Right renal pelvis (tissue), 4 donors: ENCODE measurements at places on chromosomes 6 and 20.

- no peak for DNase-seq
Observed at GRCh38 chr20:38406476-38406875, 28.7 kb downstream of the SNHG17 start.

GRCh38 chr6:122609881-122610689 is at the start of gene PKIB:
TSS of gene PKIB (plus strand) at chr6:122610405. CDS start at chr6:122717795, 107,390 bp downstream.
- peak; percentile 51 for DNase-seq

DNA sequence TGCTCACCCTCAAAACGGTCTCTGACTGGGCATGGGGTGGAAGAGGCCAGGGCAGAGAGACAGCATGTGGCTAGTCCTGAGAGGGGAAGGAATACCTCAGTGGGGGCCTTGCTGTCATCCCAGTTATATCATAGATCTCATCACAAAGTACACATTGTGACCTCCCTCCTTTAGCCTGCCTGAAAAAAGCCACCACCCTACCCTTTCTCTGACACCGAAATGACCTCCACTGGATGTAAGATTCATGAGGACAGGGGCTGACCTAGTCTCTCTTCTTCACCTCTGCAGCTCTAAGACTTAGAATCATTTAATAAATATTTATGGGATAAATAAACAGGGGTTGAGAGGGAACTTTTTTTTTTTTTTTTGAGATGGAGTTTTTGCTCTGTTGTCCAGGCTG is at the start of gene C20orf173:
Gene C20orf173 (minus strand): TSS at position 101 of the 400 bp plus-strand sequence. CDS start 279 bp downstream, outside the sequence.
- DNase-seq = no peak

DNA sequence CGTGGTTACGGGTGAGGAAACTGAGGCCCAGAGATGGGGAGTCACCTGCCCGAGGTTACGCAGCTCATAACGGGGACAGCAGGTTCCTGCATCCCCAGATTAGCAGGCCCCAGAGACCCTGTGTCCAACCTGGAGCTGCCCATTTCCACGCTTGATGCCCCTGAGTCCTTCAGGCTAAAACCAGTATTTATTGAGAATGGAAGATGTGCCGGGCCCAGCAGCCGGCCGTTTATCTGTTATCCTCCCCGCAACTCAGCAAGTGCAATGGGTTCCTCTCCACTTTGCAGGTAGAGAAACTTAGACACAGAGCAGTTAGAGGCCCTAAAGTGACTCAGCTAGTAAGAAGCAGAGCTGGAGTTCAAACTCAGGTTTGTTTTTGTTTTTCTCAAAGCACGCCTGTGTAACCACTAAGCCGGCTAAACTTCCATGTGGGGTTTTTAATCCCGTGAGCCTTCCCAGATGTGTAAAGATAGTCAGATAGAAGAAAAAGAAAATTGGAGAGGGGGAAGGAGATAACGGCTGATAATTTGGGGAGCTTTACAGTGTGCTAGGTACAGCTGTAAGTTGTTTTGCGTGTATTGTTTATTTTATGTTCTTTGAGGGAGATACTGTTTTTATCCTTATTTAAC is 775 bp downstream of the PFDN4 start:
- no peak for DNase-seq

GRCh38 chr6:161235776-161236633 is 37.9 kb downstream of the AGPAT4 start:
- no peak for DNase-seq

DNA sequence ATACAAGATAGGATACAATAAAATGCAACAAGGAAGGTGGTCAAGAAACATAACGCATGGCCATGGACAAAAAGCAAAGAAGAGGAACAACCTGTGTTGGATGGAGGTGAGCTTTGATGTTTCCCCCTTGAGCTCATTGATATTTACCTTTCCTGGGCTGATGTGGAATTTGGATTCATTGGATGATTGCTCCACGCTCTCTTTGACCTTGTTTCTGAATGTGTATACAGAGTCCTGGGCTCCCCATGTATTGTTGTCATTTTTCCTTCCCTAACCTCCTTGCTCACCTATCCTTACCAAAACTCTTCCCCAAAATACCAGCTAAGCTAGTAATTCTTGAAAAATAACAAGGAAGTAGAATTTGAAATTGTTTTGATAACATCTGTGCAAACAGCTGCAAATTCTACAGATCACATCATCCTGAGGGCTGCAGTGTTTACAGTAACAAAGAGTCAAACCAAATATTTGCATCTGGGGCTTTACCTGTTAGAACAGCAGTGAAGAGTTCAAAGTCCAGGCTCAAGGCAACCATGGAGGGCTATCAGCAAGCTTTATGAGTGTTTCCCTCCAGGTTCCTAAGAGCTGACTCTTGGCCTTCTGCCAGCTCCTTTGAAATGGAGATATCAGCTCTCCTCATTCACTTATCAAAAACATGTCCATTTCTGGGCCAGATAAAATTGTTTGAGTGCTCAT is 214.3 kb upstream of the MARCKS start:
- no peak for DNase-seq

GRCh38 chr6:32081168-32081990 is 27.8 kb downstream of the TNXB start:
- DNase-seq = no peak

DNA sequence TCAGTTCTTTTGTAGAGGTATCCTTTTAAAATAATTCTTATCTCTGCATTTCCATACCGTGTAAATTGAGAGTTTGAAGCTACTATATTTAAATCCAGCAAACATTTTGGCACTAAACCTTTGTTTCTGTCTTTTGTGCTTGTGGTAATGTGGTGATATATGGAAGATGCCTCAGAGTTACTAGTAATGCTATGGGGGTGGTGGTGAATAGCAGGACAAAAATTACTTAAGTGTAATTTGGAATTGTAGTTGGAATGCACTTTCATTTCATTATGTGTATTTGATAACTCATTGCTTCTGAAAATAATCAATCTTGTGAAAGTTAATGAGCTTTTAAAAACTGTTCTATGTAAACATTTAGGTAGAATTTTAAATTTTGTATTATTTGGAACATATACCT is 404.5 kb downstream of the PHF3 start:
- DNase-seq = no peak

DNA sequence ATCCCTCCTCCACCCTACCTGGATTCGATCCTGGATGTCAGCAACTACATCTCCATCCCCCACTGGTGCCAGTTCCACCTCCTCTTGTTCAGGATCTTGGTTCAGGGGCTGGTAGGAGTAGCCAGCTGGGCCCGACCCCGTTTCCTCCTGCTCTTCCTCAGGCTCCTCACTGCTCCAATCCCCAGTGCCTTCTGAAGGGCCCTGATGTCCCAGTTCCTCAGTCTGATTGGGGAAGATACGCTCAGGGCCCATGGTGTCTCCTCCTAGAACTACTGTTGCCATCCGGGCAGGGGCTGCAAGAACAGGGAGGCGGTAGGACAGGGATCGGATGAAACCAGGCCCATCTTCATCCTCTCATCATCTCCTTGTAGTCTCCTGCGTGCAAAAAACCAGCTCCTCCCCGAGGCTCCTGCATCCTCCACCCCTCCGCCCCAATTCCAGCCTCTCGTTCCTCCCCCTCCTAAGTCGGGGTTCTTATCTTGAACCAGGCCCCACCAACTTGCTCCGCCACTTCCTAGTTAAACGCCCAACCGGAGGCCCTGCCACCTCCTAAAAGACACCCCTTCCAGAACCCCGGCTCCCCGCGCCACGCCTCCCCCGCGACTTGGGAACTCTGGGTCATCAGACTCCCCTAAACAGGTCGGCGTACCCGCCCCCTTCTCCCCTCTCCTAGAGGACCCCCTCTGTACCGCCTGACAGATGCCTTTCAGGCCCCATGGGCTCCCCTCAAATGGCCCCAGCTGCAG is 476 bp downstream of the MEA1 start:
- DNase-seq = no peak

- DNase-seq = no peak
Observed at GRCh38 chr20:7981374-7981773, 38.2 kb downstream of the TMX4 start.

- no peak for DNase-seq
Observed at GRCh38 chr6:29702519-29703103, 20.6 kb upstream of the HLA-F start.

- no peak for DNase-seq
Observed at GRCh38 chr20:11520596-11520995, 397.1 kb upstream of the BTBD3 start.

DNA sequence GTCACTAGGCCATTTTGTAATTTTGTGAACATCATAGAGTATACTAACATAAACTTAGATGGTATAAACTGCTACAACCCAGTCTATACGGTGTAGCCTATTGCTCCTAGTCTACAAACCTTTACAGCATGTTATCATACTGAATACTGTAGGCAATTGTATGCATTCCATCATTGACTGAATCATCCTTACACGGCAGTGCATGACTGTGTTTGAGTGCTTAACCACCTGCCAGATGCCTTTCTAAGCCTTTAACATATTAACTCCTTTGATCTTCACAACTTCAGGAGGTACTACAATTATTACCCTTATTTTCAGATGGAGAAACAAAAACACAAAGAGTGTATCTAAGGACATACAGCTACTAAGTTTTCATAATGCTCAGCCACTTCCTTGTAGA is 14.0 kb downstream of the DPPA5 start:
- DNase-seq = no peak

- DNase-seq = no peak
Observed at GRCh38 chr20:21862956-21863355, 157.5 kb downstream of the PAX1 start.
